ENCODE measurements at places on chromosomes 1 and 21.
A peak's percentile ranks its signal among the peaks of the same experiment; 100 is the strongest.

DNA sequence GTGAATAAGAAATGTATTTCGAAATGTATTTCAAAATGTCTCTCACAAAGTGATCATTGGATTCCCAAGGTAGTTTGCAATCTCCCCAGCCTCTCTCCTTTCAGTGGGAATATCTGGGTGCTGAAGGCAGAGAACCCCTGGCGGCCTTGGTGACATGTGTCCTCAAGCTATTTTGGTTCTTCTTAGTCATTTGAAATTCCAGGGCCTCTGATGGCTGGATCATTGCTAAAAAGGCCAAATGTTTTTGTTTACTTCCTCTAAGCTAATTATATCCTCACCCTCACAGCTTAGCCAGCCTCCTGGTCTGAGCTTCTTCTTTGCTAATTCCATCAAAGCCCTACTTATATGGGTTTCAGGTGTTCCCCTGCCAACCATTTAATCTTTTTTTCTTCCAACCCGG is 71.2 kb downstream of the LRRC40 start:
- no peak for DNase-seq

DNA sequence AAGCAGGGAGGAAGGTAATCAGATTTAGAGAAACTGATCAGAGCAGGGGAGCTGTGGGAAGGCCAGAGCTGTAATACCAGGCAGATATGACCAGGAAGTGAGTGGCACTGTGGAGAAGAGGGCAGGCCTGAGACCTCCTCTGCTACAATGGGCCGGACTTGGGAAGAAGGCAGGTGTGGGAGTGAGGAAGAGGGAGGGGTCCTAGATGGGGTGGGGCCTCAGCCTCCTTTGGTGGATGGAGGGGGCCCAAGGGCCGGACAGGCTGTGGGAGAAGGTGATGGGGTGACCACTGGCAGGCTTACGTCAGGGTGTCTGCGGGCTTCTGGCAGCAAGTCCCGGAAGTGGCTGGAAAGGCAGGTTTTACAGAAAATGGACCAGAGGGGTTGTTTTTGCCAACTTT is 5.0 kb upstream of the HPCA start:
- DNase-seq = no peak

- DNase-seq = no peak
These were observed 12.1 kb upstream of the DEGS1 start for GRCh38 chr1:224170748-224171478.

DNA sequence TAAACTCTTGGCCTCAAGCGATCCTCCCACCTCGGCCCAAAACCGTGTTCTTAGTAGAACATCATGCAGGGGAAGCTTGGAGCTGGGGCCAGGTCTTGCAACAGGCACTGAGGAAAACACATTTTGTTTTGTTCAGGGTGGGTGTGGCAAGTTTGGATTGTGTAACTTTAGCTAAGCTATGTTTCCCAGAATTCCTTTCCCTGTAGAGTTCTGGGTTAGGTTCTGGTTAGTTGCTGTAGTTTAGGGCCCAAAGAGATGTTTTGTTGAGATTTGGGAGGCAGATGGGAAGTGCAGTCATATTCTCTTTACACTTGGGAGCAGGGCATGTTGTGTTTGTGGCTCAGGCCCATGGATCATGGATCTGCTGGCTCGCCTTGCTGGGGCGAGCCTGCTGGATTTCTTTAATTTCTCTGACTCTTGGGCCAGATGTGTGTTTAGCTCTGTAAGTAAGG is 24.0 kb downstream of the PLA2G5 start:
- no peak for DNase-seq

DNA sequence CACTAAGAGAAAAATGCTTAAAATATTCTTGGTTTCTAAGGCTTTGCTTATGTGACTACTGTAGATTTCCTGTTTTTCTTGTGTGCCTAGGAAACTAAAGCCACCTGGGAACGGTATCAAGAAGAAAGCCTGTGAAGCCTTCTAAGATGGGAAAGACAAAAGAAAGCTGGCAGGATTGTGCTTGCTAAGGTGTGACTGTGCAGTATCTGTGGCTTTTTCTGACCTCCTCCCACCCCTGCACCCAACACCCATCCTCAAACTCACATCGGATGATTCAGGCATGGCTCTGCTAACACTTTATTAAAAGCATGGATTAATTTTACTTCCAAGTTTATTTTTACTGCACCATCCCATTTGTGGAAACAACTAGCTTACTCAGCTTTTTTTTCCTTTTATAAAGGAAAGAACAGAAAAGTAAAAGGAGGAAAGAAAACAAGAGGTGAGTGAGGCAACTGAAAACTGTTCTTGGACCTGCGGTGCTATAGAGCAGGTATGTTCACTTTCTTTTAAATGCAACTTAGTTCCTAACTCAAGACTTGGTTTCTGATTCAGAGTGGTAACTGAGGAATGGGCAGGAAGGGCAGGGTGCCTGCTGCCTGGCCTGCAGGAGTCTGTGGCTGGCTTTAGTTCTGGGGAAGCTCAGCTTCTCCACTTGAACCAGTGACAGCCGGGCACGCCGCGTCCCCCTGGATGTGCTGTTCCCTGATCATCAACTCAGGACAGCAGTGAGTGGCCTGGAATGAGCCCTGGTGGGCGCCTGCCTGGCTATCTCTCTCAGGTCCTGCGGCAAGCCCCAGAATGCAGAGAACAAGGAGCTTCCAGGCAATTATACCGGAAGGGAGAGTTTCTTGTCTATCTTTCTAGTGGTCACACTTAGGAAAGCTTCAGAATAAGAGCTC is at the start of gene GBP6:
Gene GBP6, plus strand, starts transcription at position 422 of the 899 bp plus-strand sequence. CDS start 4,493 bp downstream, outside the sequence.
- DNase-seq = no peak

GRCh38 chr1:232873931-232874330 is 68.7 kb downstream of the MAP10 start:
- DNase-seq = no peak

DNA sequence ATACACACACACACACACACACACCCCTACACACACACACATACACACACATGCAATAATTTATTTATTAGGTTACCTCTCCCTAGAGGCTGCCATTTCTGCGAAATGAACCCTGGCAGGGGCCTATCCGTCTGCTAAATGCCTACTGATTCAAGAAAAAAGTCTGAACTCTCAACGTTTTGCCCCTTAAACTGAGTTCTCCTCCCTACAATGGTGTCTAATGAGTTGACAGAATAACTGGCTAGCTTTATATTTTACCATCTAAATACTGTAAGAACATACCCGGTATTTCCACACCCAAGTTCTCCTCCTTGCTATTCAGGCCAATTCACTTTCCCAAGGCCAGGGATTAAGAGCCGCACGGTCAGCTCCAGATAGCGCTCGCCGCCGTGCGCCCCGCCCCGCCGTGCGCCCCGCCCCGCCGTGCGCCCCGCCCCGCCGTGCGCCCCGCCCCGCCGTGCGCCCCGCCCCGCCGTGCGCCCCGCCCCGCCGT is 339 bp upstream of the RNPC3 start:
- DNase-seq = peak; percentile 22

GRCh38 chr1:44029260-44029910 is 1.9 kb downstream of the SLC6A9 start:
- no peak for DNase-seq

DNA sequence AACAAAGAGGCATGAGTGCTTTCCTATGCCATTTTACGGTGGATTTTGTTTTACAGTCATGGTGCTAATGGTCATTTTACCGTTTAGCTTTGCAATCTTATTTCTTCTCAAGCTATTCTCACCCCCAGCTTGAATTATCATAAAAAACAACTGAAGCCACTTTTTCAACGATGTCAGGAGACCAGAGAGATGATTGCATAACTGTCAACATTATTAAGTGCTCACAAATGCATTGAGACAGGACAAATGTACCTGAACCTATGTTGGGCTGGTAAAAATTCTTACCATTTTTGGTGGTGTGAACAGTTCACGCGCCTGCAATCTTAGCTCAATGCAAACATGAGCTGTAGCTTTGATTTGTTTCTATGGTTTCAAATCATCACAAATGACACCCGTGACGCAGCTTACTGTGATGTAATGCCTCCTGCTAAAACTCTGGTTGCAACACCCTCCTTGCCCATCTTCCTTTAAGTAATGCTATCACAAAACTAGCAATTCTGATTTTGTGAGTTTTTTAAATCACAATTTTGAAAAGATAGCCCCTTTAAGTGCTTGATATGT is 104.4 kb downstream of the UCHL5 start:
- DNase-seq = no peak

DNA sequence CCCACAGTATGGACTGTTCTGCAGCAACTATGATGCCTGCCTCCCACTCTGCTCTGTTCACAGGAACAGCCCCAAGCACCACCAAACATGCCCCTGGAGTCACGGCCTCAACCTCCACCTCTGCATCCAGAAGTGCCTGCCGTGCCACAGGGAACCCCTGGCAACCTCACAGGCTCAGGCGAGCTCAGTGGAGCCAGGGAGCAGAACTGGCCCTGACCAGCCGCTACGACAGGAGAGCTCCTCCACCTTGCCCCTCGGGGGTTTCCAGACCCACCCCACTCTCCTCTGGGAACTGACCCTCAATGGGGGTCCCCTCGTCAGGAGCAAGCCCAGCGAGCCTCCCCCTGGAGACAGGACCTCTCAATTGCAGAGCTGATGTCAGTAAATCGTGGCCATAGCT is 13.0 kb downstream of the MRAP start:
- DNase-seq = no peak

Measured in right renal pelvis (tissue), 4 donors.